GM06990 (cell line): ENCODE measurements at places on chromosomes 2 and 18.

- DNase-seq, result no peak
Measured at GRCh38 chr2:43044093-43044681, 182.2 kb downstream of the ZFP36L2 start.

GRCh38 chr2:225582355-225583116 is 183.0 kb downstream of the NYAP2 start:
- peak; percentile 1 for DNase-seq

- no peak for DNase-seq
Measured at GRCh38 chr2:106139238-106139935, 54.7 kb downstream of the UXS1 start.

GRCh38 chr2:232204457-232204931 is 174.1 kb upstream of the ALPP start:
- DNase-seq, result no peak

DNA sequence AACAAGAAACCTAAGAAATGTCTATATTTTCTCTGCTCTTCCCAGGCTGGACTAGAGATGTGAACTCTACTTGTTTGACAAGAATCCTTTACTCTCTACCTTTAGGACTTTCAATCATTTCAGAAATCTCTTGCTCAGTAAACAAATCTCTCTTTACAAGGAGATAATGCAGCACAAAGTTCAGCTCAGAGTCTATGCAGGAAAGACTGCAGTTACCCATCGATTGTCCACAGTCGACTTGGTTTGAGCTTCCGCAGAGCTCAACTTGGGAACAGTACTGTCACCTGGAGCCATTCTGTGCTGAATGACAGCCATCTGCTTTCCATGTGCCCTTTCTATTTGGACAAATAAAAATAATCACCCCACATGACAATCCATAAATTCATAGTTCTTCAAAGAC is 259.7 kb upstream of the STON1 start:
- DNase-seq, result no peak

DNA sequence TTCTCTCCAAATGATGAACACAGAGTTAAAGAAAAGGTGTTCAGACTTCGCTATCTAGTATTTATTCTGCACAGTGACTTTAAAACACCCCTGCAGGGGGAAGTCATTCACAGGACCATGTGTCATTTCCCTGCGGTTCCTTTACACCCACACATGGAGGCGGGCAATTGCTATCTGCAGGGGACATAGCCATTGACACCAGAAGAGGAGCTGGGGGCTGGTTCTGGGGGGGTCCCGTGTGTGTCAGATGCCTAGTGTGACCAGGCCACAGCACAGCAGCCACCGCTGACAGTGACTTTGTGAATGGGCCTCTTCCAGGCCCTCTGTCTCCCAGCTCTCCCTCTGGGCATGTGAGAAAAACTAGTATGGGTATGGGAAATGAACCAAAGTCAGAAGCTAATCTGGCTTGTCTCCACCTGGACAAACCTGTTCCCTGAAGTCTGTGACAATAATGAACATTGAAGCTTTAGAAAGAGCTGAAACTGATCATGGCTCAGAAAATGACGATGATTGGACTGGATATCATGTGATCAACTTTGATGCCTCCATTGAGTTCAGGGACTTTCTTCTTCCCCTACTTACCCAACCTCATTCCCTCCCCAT is 7.5 kb upstream of the GBX2 start:
- no peak for DNase-seq

DNA sequence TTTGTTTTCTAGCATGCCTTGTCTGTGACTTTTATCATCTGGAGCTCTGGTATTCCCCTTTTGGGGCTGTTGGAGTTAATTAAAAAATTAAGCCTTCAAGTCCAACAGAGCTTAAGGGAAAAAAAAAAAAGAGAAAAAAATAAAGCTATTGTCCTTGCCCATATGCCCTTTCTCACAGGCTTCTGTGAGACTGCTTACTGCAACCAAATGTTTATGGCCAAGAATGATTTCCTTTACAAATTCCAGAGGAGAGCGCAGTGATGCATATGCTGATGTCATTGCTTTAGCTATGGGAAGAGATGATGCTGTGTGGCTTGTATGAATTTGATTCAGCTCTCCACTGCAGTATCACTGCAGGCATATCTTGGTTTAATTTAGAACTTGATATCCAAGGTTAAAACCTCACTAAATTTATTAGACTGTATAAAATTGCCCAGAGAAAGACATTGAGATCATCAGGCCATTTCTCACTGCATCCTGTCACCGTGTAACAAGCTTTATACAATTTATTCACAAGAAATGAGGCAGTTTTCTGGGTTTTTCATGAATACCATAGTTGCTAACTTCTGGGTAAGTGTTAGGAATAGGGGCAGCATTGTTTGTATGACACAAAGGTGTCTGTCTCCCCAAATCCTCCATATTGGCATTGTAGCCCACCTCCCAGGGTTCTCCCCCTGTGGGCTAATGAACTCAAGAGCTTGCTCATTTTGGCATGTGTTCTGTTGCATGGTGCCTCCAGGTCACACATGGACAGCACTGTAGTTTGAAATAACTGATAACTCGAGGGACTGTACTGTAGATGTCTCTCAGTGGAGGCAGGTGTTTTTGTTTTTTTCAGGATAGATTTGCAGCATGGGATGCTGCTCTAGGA is 85.0 kb downstream of the TANC1 start:
- DNase-seq, result no peak

DNA sequence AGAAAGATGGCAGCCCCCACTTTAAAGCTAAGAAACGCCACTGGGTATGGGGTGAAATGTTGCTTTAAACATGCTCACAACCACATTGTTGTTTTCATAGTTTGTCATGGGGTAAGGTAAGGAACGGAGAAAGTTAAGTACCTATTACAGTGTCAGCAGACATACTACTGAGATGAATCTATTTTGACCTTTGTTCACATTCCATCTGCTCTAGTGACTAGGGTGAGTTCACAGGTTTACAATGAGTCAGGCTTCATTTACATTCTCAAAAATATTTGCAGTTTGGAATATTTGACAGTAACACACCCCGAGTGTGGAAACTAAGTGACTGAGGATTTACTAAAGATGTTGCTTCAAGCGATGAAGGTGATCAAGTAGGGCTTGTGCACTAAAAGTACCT is 428.7 kb upstream of the ACVR2A start:
- DNase-seq, result no peak

GRCh38 chr2:27842894-27843293 is 47.3 kb downstream of the RBKS start:
- no peak for DNase-seq

- DNase-seq, result no peak
Measured at GRCh38 chr18:50654658-50655550, 95.0 kb downstream of the MAPK4 start.

DNA sequence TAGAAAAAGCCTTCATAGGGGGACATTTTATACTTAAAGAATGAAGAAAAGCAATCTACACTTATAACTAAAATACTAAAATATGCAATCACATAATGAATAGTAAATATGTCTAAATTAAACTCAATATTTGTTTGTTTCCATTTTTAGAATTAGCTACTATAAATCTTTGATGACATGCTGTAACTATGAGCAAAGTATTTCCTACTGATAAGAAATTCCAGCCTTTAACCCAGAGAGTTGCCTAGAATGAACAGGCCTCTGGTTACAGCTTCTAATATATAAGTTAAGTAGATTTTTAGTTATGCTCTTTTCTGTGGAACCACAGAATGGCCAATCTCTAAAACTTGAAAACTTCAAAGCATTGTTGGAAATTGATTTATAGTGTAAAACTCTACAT is 1465.6 kb upstream of the ZEB2 start:
- no peak for DNase-seq

DNA sequence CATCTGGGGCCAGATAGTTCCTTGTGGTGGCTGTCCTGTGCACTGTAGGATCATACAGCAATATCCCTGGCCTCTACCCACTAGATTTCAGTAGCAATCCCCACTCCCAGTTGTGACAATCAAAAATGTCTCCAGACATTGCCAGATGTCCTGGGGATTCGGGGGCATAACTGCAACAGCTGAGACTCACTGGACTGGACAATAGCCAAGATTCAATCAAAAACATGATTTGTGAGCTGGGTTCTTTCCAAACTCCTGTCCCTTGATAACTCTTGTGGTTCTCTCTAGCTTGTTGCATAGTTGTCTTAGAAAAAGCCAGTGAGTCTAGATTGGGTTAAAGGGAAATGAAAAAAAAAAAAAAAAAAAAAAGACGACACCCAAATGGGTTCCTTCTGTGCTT is 293.4 kb downstream of the CELF4 start:
- DNase-seq, result no peak

DNA sequence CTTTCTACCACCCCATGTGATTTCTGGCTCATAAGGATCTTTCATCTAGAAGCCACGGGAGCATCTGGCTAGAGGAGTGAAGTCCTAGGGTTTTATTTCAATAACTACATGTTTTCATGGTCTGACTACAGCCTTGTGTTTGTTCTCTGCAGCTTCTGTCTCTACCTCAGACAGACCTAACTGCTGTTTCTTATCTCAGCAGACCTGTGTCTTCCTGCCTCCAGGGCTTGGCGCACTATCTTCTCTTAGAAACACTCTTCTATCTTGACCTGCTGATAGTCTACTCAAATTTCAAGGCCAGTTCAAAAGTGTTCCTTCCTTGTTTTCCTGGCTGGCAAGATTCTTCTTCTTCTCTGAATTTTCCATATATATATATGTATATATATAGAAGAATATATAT is 11.0 kb upstream of the TRIB2 start:
- no peak for DNase-seq
